ENCODE measurements at places on chromosomes 13 and 19.
A peak's percentile ranks its signal among the peaks of the same experiment; 100 is the strongest.

GRCh38 chr19:31541396-31541795 lies 192.2 kb upstream of the TSHZ3 start:
- DNase-seq, result no peak

DNA sequence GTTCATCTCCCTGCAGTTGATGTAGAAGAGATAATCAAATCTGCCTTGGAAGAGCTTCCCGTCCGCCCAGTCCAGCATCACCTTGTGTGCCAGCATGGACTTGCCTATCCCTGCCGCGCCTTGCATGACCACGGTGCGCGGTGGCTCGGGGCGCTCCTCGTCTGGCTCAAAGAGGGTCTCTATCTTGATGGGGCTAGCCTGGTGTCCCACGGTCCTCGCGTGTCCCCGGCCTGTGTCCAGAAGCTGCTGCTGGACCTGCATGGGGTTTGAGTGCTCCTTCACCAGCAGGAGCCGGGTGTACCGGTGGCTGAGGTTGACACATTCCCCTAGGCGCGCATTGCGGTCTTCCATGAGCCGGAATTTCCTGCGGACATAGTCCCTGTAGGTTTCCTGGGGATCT lies 13.2 kb downstream of the NLRP12 start:
- no peak for DNase-seq

DNA sequence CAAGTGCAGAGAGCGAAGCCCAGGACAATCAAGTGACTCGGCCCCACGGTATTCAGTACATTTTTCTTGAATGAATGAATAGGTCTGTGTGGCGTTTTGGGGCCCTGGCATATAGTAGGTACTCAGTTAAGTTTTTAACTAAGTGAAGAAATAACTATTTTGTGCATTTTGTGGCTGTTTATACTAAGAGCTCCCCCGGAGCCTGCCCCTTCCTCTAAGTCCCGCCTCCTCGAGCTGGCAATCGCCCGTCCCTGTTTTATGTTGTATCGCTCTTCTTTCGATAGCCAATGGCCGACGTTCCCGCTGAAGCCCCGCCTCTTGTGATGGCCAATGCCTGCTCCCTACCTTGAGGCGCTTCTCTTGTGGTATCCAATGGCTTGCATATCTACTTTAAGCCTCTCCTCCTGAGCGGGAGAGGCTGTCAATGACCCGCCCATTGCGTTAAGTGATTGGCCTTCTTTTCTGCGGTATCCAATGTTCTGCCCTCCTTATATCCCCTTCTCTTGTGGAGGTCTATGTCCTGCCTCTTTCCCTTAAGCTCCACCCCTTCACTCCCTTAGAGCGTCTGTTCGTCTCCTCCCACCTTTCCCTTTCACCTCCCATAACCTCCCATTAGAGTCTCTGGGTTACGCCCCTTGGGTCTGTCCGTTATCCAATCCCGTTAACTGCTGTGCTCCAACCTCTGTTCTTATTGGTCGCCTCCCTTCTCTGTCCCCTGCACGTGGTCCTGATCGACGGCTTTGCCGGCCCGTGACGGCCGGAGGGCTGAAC lies 509 bp upstream of the HDGFL2 start:
- peak; percentile 99 for DNase-seq

- DNase-seq, result no peak
These were observed 25.6 kb downstream of the CCDC8 start for GRCh38 chr19:46387713-46388130.

- no peak for DNase-seq
These were observed 28.2 kb downstream of the GPC6 start for GRCh38 chr13:93254775-93255174.

Measured in GM20000 (cell line).